ENCODE measurements at places on chromosomes 1 and 21. TPM values are rescaled to one million over a fixed set of nuclear protein-coding genes. Genes with fewer than 3 reads are reported as not detected.

- no peak for DNase-seq
These were observed at the start of gene ST6GALNAC5 for GRCh38 chr1:76867342-76868130. Gene ST6GALNAC5 (plus strand): TSS chr1:76867480.

- DNase-seq = no peak
These were observed 13.5 kb upstream of the TNFRSF8 start for GRCh38 chr1:12049616-12050015.

DNA sequence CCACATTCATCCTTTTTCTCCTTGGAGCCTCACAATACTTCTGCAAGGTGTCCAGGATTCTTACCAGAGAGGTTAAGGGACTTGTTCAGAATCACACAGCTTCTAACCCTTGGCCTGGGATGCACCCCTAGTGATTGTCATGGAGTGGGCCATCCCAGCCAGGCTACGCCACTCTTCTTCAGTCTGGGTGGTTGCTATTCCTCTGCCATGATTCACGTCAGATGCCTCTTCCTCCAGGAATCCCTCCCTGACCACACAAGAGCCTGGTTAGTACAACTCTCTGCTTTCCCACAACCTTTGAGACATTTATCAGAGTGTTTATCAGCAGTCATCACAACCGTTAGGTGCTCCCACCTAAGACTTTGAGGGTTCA, 121.8 kb downstream of the EPHB2 start:
- DNase-seq = no peak

DNA sequence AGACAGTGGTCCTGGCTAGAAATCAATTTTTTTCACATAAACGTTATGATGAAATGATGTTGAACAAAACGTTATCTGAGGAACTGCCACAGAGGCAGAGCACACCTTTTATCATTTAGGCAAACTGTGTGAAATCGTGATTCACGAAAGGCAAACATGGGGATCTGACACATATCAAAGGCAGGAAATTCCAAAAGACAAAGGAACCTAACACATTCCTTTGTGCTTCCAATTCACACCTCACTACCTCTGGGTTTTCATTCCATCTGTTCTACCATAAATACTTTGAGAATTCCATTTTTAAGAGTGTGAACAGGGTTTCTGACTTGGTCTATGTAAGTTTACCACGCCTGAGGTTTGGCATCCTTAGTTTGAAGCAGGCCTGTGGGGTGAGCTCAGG, 119.5 kb upstream of the KRTAP19-8 start:
- DNase-seq = no peak

GRCh38 chr1:6860401-6860800, 75.1 kb downstream of the CAMTA1 start:
- DNase-seq = no peak

DNA sequence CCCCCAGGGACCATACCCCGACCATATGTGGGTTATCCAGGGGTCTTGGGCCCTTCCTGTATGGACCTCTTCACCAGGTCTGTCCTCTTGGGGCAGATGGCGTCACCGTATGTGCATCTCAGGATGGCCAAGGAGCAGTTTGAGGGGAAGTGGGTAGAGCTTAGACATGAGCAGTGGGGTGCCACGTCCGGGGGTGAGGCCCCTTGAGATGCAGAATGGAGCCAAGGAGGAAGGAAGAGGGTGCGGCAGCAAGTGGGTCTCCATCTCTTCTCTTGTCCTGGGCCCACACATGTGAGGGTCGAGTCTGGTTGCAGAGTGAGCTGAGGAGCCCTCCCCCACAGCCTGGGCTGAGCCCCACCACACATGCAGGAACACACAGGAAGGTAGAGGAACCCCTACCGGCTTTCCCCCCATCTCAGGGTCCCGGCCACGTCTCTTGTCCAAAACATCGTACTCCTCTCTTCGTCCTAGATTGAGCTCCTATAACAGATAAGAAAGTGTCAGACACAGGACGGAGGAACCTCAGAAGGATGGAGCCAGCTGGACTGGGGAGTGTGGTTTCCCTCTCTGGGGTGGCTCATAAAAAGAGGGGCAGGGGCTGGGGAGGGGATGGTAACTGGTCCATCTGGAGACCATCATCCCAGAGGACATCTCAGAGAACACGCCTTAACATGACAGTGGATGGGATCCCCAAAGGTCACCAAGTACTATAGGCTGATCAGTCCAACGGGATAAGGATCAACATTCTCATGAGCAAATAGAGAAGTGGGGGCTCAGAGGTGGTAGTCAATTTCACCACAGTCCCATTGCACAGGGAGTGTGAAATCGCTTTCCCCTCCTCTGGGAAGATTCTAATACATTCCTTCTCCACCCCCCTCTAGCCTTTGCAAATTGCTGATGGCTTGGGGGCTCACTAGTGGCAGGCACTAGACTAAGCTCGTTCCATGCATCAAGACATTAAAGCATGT, 79.9 kb downstream of the CD247 start:
- no peak for DNase-seq

DNA sequence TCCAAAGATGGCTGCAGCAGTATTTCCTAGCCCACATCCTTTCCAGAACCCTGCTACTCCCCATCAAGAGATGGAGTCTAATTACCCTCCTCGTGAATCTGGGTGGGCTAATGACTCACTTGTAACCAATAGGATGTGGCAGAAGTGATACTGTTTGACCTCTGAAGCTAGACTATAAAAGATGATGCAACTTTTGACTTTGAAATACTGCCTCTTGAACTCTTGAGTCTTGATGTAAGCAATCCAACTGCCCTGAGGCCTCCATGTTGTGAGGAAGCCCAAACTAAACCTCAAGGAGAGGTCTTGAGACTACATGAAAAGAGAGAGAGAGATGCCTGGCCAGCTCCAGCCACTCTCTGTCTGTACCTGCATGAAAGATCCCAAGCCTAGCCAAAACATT, 29.5 kb downstream of the LMO4 start:
- DNase-seq = no peak

SPRR2G gene
- polyA plus RNA-seq = not detected

CLDN17 gene
- not detected for polyA plus RNA-seq

VHLL gene
- polyA plus RNA-seq = not detected

IVL gene
- 9.5 TPM for polyA plus RNA-seq

SPRR3 gene
- 0.65 TPM for polyA plus RNA-seq

CCDC27 gene
- not detected for polyA plus RNA-seq
